NCI-H1694 treated with DMSO at 0.1 percent for 48 hours (cell line): ENCODE measurements at places on chromosomes 2 and 18.

- no peak for DNase-seq
Measured at GRCh38 chr2:133109772-133110171, 439.8 kb upstream of the LYPD1 start.

- no peak for DNase-seq
Measured at GRCh38 chr18:56468396-56468795, 170.0 kb downstream of the TXNL1 start.

GRCh38 chr2:147232225-147232669, 612.6 kb upstream of the ACVR2A start:
- no peak for DNase-seq

GRCh38 chr18:60292186-60292585, 80.4 kb downstream of the MC4R start:
- DNase-seq: no peak

DNA sequence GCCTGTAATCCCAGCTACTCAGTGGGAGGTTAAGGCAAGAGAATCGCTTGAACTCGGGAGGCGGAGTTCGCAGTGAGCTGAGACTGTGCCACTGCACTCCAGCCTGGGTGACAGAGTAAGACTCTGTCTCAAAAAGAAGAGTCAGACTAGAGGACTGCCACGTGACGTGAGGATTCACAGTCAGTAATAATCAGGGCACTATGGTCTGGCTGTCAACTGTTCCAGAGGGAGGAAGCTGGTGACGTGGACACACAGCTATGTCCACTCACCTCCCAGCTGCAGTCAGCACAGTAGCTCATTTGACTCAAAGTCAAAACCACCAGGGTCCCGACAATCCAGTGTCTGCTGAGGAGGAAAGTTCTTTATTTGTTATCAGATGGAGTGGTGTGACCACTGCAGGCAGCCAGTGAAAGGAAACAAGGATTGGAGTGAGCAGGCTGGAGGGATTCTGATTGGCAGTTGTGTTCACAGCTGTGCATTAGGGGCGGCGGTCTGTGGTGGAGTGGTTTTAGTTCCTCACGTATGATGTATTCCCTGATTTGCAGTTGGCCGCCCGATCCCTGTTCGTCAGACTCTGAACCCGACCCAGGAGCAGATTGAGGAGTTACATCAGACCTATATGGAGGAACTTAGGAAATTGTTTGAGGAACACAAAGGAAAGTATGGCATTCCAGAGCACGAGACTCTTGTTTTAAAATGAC, 37.9 kb downstream of the MOGAT1 start:
- DNase-seq: no peak

GRCh38 chr2:204687776-204688175, 142.5 kb downstream of the PARD3B start:
- DNase-seq: no peak

DNA sequence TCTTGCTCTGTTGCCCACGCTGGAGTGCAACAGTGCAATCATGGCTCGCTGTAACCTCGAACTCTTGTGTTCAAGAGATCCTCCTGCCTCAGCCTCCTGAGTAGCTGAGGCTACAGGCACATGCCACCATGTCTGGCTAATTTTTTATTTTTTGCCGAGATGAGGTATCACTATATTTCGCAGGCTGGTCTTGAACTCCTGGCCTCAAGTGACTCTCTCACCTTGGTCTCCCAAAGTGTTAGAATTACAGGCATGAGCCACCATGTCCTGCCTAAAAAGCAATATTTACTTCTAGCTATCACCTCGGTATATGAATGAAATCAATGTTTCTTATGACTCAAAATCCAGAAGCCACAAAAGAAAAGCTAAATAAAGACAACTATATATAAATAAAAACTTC, 2.2 kb downstream of the BUB1 start:
- no peak for DNase-seq

DNA sequence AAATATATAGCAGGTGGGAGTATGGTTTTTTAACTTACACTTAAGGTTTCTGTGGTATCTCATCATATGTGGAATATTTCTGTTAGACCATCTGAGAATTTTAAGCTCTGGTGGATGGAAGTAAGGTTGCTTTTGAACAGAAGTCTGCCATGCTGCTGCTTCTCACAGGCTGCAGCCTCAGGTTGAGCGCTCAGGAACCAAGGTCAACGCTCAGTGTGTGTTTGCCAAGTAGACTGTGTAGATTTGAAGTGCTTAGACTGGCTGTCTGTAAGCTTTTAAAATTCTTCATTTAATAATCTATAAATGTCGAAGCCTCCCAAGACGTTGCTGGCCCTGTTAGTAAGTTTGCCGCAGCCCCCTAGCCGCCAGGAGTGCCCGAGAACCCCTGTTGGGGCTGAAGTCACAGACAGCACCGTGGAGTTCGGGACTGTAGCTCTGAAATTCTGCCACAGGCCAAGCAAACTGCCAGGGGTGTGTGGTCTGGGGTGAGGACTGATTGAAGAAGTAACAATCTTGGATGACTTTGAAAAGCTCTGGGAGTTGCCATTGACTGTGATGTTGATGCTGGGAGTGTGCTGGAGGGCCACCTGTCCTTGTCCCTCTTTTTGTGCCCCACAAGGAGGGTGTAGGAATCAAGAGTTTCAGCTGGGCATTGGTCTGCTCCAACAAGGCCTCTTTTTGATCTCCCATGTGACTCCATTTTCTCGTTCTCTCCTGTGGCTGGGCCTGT, 26.9 kb downstream of the INPP4A start:
- DNase-seq: no peak

DNA sequence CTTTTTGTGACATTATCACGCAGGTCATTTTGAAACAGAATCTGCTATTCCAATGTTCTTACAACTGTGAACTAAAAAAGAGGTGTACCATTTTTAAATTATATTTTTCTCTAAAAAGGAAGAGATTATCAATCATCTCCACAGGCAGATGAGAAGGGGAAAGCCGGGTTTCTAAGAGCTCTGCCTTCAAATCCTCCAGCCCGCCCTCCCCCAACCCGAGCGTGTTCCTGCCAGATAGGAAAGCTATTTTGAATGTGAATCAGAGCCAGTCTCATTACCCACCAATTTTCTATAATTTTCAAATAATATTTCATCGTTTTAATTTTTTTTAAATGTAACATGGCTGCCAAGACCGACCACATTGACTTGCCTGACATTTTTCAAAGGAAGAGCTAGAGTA, 65.9 kb downstream of the KCNF1 start:
- no peak for DNase-seq

GRCh38 chr2:224248944-224249371, 152.9 kb downstream of the FAM124B start:
- no peak for DNase-seq

DNA sequence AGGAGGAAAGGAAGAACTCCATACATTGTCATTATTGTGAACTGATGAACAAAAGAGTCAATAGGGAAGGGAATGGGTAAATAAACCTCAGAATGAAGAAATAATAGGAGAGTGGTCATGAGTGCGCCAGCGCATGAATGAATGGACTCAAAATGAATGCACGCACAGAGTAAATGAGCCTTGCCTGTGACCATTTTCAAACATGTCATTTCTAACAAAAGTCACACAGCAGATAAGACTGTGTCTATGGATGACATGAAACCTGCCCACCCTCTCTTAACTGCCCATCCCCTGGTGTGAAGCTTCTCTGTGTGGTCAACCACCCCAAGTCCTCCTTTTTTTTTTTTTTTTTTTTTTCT, 121.1 kb upstream of the TEX51 start:
- no peak for DNase-seq

DNA sequence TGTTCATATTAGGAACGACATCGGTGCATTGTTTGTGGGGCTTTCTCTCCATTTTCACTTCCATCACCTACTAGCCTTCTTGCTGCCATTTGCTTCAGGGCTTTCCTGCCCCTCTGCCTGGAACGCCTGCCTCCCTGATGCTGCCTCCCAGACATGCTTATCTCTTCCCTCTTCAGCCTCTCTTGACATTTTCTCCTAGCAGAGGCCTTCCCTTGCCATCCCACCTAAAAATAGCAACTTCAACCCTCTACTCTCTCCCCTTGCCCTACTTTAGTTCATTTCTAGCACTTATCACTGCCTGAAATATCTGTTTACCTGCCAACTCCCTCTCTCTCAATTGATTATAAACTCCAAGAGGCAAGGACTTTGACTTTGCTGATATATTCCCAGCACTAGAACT, 210.3 kb downstream of the SP3 start:
- DNase-seq: no peak

DNA sequence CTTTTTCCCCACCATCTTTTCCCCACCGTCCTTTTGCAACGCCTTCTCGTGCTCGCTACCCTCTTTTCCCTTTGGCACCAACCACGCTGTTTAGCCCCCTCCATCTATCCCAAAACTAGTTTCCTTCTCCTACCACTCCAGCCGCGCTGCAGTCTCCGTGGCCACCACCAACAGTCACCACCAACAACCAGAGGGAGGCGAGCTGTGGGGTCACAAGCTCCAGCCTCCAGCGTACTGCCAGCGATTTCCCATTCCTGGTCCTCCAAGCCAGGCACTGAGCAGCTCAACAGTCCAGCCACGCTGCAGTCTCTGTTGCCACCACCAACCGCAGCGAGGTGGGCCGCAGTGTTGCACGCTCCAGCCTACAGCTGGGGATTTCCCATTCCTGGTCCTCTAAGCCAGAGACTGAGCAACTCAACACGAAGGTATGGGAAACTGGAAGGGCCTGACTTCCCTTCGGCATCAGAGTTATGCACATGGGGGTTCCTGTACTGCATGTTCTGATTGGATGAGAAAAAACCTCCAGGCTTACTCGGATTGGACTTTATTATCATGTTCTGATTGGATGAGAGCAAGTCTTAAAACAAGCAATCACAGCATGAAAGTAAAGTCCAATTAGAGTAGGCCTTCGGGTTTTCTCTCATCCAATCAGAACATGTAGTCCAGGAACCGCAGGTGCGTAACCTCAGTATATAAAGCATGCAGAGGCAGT, 42.3 kb upstream of the IMP4 start:
- no peak for DNase-seq

DNA sequence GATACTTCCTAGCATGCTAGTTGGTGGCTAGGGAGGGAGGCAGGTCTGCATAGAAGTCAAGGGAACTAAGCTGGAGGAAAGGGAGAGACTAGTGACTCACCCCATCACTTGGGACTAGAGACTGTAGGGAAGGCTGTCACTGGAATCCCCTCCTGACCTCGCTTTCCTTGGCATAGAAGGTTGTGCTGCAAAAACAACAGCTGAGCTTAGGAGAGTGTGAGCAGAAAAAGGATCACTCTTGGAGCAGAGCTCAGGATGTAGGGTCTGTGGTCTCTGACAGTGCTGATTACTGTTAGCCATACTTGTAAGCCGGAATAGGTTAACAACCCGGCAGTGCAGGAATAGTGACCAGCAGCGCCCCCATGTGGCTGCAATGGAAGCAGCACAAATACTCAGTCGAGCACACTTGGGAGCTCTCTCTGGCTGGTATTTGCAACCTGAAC, 66.9 kb upstream of the SMAD2 start:
- DNase-seq: no peak

DNA sequence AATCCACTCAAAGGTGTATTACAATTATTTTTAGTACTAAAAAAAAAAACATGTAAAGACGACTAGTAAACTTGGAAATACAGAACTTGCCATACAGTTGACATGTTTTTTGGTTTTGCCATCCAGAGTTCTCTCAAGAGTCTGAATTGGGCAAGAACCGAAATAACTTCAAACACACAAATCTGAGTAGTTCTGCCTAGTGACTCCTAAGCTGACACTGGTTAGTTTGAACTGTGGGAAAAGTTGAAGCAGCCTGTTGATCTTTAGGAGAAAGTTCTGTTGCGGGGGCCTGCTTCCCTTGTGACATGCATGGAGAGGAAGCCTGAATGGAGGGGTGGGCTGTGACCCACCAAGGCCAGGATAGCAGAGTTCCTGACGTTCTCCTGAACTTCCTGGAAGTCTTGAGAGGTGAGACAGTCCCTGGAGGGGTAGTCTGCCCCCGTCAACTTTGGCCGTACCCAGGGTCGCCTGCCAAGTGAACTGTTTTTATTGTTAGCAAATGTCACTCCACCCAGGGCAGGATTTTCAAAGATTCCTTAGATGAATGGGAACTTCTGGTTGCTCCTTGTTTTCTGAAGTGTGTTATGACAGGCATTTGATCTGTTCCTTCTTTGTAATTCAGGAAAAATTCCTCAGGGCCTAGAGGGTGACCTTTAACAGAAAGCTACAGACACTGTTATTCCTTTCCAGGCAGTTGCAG, 85.6 kb upstream of the SPTBN1 start:
- DNase-seq: no peak

DNA sequence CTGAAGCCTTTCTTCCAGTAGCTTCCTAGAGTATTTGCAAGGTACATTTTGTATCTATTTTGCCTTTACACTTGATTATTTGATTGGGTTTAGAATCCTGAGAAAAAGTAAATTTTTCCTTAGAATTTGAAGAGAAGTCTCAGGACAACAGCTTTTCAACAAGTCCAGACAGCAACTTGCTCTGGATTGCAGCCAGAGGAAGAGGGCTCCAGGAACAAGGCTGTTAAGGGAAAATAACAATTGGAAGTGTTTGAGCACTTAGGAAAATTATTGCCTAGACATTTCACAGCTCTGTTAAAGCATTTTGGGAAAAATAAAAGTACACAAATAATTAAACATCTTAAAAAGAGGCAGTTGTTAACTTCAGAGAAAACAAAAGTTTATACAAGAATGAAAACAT, 58.3 kb upstream of the RAPGEF4 start:
- no peak for DNase-seq

DNA sequence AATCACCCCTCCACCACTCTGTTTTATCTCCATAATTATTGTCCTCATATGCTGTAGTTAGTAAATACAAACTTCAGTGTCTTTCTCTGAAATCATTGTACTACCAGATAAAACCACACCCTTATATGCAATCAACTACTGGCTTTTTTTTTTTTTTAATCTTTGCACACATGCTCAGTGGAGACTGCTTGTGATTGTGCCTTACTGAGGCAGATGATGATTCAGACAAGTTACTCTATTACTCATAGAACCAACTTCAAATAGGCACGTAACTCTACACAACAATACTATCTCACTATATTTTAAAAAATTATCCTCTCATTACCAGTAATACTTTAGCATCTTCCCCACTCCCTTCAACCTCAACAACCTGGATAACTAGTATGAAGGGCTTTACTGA, 1278.4 kb upstream of the PIK3C3 start:
- no peak for DNase-seq

DNA sequence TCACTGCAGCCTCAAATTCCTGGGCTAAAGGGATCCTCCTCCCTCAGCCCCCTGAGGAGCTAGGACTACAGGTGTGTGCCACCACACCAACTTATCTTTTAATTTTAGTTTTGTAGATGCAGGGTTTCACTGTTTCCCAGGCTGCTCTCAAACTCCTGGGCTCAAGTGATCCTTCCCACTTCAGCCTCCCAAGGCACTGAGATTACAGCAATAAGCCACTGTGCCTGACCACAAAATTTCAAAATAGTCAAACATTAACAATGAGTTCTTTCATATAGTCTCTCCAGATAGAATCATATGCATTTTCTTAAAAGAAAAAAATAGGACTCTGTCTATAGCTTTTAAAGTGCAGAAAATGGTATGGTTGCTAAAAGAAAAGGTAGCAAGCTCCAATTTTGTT, 24.9 kb upstream of the PID1 start:
- no peak for DNase-seq

DNA sequence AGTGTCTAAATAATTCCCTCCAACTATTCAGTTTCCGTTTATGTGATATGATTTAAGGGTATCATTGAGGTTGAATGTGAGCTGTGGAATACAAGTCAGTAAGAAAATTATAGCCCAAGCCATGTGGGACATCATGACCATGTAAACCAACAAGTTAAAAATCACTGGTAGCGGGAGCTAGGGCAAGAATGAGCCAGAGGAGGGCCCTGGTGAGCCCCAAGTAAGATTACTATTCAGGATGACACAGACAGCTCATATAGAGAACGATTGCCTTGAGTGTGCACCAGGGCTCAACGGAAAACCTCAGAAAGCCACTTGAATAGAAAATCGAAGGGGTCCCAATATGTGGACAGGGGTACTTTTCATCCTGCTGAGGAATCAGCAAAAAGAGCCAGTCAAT, 87.8 kb upstream of the RBMS1 start:
- no peak for DNase-seq
